T-helper 17 cell (primary cell): ENCODE measurements at places on chromosomes 4 and X. TPM values are rescaled to one million over a fixed set of nuclear protein-coding genes. Genes with fewer than 3 reads are reported as not detected.

Gene TRMT44
- total RNA-seq: 20.4 TPM

Gene PCDH18
- total RNA-seq: not detected

Gene TDO2
- not detected for total RNA-seq

Gene JCHAIN
- total RNA-seq: not detected

Gene NUDT10
- total RNA-seq: not detected

Gene ETDA
- not detected for total RNA-seq

Gene NAP1L3
- total RNA-seq: 5.0 TPM

- no peak for DNase-seq
These were observed 32.5 kb downstream of the TACC3 start for GRCh38 chr4:1753697-1754311.

GRCh38 chr4:146514651-146515357, 6.9 kb downstream of the SLC10A7 start:
- no peak for DNase-seq

DNA sequence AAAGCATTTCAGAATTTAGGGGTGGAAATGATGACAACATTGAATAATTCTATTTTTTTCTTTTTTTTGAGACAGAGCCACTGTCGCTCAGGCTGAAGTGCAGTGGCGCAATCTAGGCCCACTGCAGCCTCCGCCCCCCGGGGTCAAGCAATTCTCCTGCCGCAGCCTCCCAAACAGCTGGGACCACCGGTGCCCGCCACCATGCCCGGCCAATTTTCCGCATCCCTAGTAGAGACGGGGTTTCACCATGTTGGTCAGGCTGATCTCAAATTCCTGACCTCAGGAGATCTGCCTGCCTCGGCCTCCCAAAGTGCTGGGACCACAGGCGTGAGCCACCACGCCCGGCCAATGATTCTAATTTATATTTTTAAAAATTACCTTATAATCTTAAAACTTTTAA, 7.2 kb downstream of the NBDY start:
- no peak for DNase-seq

GRCh38 chr4:11153171-11153750, 275.4 kb downstream of the HS3ST1 start:
- no peak for DNase-seq

DNA sequence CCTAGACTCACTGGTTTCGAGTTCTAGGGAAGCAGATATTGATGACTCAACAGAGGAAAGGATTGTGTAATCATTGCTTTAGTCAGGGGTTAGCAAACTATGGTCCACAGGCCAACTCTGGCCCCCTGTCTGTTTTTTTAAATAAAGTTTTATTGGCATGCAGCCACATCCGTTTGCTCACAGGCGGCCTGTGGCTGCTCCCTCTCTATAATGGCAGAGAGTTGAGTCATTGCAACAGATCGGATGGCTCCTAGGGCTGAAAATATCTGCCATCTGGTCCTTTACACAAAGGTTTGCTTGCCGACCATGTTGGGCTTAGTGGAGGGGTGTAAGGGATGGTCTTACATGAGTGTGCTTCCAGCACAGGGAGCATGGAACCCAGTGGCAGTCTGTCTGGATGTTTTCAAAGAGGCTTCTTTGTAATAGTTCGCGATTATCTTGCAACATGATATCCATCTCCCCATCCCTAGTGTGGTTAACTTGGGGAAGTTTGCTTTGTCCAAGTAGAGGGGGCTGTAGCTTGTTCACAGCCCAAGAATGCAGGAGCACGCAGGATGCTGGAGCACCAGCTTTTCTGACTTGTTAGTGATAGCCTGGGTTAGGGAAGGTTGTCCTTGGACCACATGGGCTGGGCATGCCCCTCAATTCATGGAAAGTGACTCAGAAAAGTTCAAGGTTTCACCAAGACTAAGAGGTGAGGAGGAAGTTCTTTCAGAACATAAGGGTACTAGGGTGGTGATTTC, 59.3 kb upstream of the CLDN34 start:
- no peak for DNase-seq

DNA sequence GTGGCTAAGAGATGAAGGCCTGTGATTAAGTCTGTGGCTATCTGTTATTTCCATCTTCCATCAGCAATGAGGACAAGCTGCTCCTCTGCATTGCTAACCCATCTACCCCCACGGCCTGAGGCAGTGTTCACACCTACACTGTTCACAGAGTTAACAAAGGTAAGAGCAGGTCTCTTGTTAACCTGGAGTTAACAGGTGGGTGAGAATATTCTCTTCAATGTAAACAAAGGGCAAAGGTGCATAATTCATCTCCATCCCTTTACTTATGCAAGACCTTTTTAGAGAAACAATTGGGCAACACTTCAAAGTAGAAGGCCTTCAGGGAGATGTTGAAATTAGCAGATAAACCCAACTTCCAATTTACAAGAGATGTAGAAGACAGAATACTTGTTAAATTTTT, 2.8 kb downstream of the SLC35A2 start:
- DNase-seq: no peak

- no peak for DNase-seq
These were observed 29.0 kb upstream of the GPM6B start for GRCh38 chrX:13845721-13846378.
